ENCODE measurements at places on chromosomes 2 and 18.

DNA sequence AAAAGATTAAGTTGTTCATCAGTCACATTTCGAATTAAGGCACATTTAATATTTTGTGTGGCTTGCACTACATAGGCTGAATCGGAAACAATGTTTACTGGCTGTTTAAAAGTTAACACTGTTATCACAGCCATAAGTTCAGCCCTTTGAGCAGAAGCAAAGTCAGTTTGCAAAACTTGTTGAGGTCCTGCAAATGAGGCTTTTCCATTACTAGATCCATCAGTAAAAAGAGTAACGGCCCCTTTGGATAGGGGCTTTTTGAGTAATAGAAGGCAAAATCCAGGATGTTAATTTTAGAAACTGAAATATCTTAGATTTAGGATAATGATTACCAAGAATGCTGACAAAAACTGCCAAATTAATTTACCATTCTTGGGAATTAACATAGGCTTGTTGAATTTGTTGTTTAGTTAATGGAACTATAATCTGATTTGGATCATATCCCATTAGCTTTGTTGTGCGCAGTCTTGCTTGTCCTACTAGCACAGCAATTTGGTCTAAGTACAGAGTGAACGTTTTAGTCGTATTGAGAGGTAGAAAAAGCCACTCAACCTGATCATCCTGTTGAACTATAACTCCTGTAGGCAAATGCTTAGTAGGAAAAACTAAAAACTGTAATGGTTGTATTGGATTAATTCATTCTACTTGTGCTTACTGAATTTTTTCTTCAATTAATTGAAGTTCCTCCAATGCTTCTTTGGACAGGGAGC lies 13.9 kb upstream of the SUCLG1 start:
- DNase-seq: no peak

GRCh38 chr2:9166579-9167377 lies 39.8 kb upstream of the ASAP2 start:
- no peak for DNase-seq

- DNase-seq: no peak
Observed at GRCh38 chr2:46086578-46087070, 210.6 kb upstream of the EPAS1 start.

- no peak for DNase-seq
Observed at GRCh38 chr2:160612266-160612856, 118.8 kb upstream of the RBMS1 start.

DNA sequence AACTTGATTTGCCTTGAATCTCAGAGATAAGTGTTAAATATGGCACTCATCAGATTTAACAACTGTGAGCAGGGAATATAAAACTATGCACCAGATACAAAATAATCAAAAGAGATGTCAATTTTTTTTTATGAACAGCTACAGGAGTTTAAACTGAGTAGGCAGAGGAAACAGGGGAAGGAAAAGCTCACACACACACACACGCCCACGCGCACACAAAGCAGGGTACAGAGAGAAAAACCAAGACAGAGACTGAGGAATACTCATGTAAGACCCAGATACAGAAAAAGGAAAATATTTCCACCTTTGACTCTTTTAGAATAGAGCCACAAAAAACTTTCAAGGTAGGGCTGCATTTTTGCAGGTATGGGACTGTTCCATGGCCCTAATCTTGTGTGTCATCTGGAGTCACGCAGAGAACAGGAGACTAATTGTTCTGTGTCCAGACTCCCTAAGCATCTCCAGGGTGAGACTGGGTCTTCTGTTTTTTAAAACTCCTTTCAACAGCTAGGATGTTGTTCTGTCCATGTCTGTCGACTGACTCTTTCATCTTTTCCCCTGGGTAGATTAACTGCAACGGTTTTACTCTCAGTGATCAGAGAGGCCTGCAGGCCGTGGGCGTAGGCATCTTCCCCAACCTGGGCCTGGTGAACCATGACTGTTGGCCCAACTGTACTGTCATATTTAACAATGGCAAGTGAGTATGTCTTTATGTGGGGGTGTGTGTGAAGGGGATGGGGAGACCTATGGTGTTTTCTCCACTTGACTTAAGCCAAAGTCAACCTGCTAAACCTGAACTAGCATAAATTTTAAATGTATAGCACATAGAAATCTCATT lies 23.0 kb downstream of the SMYD1 start:
- no peak for DNase-seq

DNA sequence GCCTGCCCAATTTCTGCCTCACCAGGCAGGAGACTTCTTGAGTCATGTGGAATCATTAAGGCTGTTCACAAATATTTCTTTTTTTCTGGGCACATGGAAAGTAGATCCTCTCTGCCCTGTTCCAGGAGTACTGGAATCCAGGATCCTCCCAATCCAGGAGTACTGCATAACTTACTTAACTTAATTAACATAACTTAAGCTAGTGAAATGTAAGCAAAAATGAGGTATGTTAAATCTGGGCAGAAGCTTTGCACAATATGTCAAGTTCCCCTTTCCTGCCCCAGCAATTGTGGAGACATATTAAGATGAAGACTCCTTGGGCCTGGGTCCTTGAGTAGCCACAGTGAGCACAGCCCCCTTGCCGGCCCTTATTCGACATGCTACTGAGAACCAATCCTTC lies 3.2 kb downstream of the CD207 start:
- no peak for DNase-seq

GRCh38 chr2:189249171-189249570 lies 69.6 kb upstream of the COL5A2 start:
- no peak for DNase-seq

DNA sequence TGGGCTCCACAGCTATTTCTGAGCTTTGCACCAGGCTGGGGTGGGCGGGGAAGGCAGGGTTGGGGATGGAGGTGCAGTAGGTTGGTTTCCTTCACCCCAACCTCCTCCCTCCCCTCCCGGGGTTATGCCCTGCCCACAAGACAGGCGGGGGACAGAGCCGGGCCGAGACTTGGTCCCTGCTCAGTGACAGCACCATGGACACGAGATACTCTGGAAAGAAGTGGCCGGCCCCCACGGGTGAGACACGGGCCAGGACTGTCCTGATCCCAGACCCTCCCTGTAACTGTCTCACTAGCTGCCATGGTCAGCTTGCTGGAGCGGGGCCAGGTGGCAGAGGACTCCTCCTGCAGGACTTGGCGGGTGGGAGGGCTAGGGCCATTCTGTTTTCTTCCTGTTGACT lies 59.7 kb downstream of the DYSF start:
- no peak for DNase-seq

- DNase-seq: no peak
Observed at GRCh38 chr2:73746877-73747208, 9.7 kb upstream of the TPRKB start.

DNA sequence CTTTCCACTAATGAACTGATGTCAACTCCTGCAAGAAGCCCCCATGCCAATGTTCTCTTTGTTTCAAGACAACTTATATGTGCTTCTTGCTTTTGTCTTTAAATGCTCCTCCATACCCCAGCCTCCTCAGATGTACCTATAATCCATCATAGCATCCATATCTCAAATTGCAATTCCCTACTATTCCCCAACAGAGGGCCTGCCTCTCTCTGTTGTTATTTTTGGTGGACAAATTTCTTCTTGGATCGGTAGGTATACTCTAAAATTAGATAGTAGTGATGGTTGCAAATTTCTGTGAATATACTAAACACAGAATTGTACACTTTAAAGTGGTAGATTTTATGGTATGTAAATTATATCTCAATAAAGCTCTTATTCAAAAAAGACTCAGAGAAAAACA lies 820.1 kb downstream of the METTL4 start:
- no peak for DNase-seq

DNA sequence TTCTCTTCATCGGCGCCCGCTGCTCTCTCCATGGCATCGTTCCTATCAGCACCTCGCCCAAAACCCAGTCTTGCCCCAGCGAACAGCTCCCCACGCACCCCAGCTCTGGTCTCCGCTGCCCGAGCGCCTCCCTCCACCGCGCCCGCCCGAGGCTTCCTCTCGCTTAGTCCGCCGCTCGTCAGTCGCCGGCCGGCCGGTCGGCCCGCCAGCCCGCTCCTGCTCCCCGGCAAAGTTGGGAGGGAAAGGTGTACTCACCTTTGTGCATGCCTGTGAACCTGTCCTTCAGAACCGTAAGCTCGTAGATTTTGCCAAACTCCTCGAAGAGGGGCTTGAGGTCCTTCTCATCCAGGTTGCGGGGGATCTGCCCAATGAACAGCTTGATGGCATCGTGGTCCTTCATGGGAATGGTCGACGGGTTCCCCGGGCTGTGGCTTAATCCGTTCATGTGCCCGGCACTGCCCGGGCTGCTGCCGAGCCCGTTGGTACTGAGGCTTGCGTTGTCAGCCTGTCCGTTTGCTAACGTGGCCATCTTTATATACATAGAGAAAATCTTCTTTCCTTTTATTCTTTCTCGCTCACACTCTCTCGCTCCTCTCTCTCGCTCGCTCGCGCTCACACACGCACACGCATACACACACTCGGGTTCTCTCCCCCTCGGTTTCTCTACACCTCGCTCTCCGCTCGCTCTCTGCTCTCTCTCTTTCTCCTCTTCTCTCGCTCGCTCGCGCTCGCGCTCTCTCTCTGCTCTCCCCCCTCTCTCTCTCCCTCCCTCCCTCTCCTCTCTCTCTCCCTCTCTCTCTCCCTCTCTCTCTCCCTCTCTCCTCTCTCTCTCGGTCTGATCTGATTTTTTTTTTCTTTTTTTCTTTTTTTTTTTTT lies at the start of gene CELF4:
Gene CELF4, minus strand, starts transcription at position 698 of the 876 bp plus-strand sequence.
- peak; percentile 72 for DNase-seq

GRCh38 chr2:220662431-220662830 lies 909.7 kb downstream of the EPHA4 start:
- DNase-seq: no peak

DNA sequence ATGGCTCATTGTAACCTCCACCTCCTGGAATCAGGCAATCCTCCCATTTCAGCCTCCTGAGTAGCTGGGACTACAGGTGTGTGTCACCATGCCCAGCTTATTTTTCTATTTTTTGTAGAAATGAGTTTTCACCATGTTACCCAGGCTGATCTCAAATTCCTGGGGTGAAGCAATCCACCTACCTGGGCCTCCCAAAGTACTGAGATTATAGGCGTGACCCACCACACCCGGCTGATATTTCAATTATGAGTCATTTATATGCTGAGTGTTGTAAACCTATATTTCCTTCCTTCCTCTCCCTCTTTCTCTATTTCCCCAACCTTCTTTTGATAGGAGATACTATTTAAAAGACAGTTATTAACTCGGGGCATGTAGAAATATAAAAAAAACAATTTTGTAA lies 469.6 kb upstream of the ID2 start:
- no peak for DNase-seq

GRCh38 chr18:56468396-56468795 lies 170.0 kb downstream of the TXNL1 start:
- no peak for DNase-seq

DNA sequence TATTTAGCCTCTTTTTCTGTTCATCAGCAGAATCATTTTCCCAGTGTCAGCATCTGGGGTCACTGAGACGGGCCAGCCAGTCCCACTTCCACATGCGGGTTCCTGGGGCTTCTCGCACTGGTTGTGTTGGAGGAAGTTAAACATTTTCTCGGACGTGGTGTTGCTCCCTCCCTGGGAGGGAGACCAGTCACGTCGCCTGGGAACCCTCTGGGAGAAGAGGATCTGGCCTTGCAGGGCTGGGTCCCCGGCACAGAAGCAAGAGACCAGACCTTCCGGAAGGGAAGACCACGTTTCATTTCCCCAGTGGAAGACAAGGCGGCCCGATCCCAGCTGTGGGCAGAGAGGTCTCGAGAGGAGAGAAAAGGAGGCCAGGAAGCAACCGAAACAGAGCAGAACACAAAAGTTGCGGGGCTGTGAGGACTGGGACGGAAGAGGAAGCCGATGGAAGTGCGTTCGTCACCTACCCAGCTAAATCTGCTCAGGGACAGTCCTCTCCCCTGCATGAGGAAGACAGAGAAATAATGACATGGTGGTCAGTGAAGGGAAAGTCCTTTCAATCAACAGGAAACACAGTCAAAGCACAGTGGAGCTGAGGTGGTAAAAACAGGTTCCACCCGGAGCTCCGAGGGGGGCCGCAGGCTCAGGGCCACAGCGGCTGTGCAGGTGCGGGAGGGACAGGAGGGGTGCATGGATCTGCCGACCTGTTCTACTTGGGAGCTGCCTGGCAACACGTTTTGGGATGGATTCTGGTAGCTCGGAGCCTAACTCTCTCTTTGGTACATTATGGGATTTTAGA lies 144.4 kb downstream of the MBP start:
- DNase-seq: no peak

- DNase-seq: no peak
Observed at GRCh38 chr2:112021781-112022231, 33.3 kb upstream of the TMEM87B start.

- DNase-seq: no peak
Observed at GRCh38 chr2:74100254-74101216, 47.2 kb downstream of the BOLA3 start.

DNA sequence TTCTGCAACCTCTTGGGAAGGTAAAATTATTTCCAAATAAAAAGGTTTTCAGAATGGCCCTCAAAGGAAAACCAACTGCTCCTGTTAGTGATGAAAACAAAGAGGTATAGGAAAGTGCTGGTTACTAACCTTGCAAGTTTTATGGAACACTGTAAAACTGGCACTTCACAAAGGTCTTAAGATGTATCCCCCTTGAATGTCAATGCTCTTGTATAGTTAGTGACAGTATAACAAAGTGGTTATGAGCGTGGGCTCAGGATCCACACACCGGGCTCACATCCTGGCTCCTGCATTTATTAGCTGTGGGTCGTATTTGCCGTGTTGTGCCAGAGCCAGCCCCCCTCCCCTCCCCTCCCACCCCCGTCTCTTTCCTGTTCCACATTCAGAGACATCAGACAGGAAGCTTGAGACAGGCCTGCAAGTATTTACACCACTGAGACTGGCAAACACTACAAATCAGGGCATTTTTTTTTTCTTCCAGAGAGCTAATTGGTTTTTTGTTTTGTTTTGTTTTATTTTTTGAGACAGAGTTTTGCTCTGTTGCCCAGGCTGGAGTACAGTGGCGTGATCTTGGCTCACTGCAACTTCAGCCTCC lies 9.2 kb upstream of the DNPEP start:
- DNase-seq: no peak

- DNase-seq: no peak
Observed at GRCh38 chr18:41771973-41772372, 183.1 kb upstream of the PIK3C3 start.

- no peak for DNase-seq
Observed at GRCh38 chr2:132716954-132717353, 46.9 kb upstream of the LYPD1 start.

DNA sequence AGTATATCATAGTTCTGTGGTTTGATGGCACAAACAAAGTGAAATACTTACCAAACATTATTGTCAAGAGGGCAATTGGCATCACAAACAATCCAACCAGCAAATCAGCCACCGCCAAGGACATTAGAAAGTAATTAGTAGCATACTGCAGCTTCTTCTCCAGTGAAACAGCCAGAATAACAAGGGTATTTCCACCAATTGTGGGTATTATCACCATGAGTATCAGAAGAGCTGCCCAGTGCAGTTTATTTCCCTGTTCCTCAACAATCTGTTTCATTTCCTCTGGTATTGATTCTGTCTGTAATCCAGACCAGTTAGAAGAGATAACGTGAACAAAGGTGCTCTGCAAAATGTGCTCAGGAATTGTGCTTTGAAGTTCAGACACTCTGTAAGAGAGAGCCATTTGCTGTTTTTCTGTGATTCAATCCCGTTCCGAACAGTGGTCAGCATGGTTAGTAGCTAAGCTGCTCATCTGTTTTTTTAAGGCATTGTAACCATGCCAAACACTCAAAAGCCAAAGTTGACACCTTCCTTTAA lies 1.4 kb downstream of the HTR2B start:
- DNase-seq: no peak
